ENCODE measurements at places on chromosomes 6 and 20.

DNA sequence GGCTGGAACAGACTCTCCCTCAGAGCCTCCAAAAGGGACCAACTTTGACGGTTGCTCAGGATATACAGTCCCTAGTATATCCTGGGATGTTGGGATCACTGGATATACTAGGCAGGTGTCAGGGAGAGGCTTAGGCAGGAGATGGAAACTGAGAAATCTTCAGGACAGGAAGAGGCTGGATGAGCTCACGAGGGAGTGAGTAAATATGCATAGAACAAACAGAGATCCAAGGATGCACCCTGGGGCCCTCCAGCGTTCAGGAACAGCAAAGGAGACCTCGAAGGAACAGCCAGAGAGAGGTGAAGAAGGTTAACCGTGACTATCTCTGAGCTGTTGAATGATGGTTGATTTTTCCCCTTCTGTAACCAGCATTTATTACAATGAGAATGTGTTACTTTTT is 191.3 kb downstream of the BMP7 start:
- DNase-seq: no peak

DNA sequence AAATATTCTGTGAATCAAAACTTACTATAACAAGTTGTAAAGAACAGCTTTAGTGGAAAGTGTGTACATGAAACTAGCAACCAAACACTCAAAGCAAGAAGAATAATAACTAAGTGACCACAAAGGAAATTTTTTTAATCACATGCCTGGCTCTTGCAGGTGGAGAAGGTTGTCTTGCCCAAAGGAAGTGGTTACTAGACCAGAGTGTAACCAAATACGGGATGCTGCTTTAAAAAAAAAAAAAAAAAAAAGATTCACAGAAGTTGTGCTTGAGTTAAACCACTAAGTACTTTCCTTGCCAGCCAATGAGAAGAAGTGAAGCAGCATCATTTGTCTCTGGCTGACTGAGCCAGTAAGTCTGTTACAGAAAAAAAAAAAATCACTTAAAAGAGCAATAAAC is 19.1 kb upstream of the HLA-DQB1 start:
- no peak for DNase-seq

- DNase-seq: no peak
These were observed 74.2 kb upstream of the PHIP start for GRCh38 chr6:79152269-79152737.

DNA sequence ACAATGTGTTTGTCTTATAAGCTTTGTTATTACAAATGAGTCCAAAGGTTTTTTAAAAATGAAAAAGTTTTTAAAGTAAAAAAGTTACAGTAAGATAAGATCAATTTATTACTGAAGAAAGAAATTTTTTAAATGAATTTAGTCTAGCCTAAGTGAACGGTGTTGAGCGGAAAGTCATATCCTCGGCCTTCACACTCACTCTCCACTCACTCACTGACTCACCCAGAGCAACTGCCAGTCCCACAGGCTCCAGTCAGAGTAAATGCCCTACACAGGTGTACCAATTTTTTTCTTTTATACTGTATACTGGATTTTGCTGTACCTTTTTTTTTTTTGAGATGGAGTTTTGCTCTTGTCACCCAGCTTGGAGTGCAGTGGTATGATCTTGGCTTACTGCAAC is 42.7 kb upstream of the AGPAT4 start:
- DNase-seq: no peak

DNA sequence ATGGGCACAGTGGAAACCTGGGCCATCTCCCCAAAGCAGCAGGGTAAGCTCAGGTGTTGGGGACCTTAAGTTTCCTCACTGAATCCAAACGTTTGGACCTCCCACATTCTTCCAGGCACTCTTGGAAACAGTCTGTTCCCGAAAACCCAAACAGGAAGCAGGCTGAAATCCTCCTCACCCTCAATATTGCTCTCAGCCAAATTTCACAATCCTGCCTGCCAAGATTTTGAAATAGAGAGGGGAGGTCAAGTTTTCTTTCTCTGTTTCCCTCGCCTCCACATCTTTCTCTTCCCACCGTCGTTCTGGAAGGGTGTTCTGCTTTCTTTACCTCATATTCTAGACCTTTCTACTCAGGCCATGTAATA is 392.0 kb upstream of the SASH1 start:
- DNase-seq: no peak

DNA sequence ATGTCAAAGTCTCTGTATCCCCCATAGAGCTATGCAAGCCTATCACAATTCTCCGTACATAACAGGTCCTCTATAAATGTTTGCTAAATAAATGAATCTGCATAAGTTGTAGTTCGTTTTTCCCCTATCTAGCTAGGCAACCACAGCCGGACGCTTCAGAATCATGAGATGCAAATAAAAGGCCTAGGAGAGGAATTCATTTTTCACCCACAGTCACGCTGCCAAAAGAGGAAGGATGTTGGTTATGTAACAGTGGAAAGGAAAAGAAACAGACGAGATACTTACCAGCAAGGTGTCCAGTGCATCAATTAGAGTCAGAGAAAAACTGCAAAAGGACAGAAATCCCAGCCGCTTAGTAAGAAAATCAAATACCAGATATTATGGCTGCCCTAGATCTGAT is 2.4 kb downstream of the EDEM2 start:
- DNase-seq: no peak

GRCh38 chr6:2412731-2413130 is 167.3 kb upstream of the GMDS start:
- no peak for DNase-seq

DNA sequence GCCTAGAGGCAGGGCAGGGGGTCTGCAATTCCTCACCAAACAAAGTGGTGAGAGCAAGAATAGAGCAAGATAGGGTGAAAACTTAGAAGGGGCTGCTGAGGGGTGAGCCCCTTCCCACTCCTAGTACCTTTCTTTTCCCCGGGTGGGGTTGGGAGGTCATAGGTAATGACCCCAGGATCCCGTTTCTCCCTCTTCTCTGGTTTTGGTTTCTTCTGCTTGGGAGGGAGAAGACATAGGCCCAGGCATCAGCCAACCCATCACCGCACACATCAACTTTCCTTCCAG is 3.5 kb downstream of the VARS1 start:
- no peak for DNase-seq

GRCh38 chr6:48733581-48733980 is 622.6 kb upstream of the PTCHD4 start:
- no peak for DNase-seq

- DNase-seq: no peak
These were observed 18.4 kb upstream of the FAM209A start for GRCh38 chr20:56506103-56506502.

GRCh38 chr20:4227085-4227821 is 211.9 kb upstream of the RNF24 start:
- no peak for DNase-seq

DNA sequence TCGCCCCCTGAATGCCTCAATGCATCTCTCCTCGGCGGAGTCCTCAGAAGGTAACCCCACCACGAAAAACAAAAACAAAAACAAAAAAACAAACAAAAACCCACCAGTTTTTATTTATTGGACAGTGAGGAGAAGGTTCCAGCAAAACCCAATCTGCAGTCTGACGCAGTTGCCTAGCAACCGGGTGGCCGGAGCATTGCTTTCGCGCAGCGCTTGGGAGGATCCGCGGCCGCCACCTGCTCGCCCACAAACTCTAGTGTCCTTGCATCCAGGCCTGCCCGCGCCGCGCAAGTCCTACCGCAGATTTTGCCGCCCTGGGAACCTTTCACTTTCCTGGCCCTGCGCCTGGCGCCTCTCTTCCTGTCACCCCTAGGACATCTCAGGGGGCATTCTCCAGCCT is 17.6 kb downstream of the TFAP2B start:
- no peak for DNase-seq

DNA sequence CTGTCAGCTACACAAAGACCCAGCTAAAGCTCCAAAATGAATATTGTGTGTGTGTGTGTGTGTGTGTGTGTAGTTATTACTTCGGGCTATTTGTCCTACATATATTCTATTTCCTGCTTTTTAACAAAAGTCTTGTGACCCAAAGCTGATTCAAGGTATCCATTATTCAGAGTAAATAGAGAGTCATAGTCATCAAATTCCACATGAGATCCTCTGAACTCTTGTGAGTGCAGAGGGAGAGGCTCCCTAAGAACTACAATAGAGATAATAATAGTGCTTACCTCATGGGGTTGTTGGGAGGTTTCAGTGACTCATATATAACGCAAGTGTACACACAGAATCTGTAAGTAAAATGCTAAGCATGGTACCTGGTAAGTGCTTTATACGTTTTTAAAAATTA is 95.6 kb upstream of the SHLD1 start:
- DNase-seq: no peak

DNA sequence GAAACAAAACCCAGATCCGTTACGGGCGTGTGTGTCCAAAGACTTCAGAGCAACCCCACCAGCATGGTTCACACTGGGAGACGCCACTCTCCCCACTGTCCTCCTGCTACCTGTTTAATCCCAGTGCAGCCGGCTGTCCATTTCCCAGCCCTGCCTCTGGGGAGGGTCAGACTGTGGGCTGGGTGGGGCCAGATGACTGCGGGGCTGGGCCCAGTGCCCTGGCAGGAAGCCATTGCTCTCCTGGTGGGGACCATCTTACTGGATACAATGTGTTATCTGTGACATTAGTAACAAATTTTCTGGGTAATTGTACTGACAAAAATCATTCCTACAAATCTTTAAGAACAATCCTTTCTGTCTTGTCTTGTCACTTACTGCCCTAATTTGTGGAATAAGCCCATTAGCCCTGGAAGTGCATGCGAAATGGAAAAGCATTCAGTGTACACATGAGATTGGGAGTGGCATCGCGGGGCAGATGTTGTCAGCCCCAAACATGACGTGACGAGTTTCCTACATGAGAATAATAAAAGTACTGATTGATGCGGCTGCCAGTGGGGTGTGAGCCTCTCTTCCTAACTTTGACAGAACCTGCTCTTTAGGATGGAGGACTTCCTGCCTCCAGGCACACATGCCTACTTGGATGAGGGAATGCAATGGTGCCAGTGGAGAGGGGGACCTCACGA is 37.9 kb upstream of the PCMTD2 start:
- DNase-seq: no peak

DNA sequence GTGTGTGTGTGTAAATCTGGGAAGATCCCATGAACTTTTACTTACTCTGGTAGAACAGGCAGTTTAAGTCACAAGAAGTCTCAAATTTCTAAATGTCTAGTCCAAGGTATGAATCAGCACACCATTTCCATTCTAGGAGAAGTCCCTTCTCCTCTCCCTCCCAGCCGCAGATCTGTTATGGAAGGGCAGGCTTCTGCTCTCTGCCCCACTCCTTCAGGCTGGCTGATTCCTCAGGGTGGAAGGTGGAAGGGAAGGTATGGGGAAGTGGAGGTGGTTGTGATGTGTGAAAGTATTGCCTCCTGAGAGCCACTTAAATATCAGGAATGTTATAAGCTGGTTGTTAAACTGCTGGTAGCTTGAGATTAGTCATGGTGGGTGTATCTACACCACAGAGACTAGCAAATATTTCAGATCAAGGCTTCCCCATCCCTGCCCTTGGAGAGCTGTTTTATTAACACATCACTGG is 44.5 kb upstream of the LAMA4 start:
- DNase-seq: no peak

DNA sequence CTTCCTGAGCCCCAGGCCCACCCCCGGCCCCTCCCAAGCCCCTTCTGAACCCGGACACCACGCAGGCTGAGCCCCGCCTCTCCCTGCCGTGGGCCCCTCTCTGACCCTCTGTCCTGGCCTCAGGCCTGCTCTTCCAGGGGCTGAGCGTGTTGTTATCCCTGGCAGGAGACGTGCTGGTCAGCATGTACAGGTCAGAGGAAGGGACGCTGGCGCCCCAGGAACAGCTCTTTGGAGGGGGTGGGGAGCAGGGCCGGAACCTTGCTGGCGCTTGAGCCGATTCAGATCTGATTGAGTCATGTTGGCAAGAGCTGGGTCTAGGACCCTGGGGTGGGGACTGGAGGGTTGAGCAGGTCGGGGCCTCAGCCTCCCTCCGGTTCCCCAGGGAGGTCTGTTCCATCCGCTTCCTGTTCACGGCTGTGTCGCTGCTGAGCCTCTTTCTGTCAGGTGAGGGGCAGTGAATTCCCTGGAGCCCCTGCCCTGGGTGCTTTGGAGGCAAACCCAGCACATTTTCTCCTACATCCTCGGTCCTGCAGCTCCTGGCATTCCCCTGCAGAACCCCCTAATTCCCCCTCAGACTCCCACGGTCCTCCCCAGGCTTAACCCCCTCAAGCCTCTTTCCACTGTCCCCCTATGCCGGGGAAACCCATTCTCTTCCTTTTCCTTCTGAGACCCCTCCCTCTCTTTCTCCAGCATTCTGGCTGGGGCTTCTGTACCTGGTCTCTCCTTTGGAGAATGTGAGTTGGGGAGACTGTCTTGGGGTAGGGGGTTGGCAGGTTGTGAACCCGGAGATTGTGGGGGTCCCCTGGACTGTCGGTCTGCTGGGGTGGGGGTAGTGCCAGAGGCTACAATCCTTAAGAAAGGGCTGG is 2.0 kb downstream of the SPAG4 start:
- DNase-seq: no peak

DNA sequence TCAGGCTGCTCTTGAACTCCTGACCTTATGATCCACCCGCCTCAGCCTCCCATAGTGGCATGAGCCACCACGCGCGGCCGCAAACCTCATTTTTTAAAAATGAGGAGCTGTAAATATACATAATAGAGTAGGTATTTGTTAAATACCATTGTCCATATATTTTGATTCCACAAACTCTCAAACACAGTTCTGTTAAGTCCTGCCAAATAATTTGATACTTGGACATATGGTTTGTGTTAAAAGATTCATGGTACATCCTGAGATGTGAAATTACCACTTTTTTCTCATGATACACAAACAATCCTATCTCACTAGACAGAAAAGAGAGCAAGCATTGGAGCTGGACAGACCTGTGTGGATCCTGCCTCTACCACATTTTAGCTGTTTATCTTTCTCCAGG is 334.1 kb upstream of the KCNQ5 start:
- DNase-seq: no peak

DNA sequence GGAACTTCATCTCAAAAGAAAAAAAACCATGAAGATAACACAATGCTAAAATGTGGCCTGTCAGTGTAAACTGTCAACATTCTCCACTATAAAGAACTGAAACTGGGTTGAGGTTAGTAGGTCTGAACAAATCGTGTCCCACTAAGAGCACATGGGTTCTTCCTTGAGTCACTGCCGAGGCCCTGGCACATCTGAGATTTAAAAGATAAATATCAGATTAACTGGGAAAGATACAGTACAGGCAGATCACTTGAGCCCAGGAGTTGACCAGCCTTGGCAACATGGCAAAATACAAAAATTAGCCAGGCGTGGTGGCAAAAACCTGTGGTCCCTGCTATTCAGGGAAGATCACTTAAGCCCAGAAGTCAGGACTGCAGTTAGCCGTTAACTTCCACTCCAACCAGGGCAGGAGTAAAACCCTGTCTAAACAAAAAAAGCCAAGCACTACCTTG is 5.6 kb downstream of the EEF1A1 start:
- DNase-seq: no peak

GRCh38 chr6:136031982-136032381 is 180.5 kb downstream of the PDE7B start:
- DNase-seq: no peak

GRCh38 chr6:151216804-151217203 is 23.0 kb upstream of the AKAP12 start:
- DNase-seq: no peak

- no peak for DNase-seq
These were observed 100.8 kb downstream of the TNFAIP3 start for GRCh38 chr6:137967689-137968454.

- no peak for DNase-seq
These were observed 11.3 kb downstream of the MYLK2 start for GRCh38 chr20:31830406-31830981.
